NCI-H1092 treated with DMSO at 0.1 percent for 48 hours (cell line): ENCODE measurements at places on chromosomes 3 and 15.

DNA sequence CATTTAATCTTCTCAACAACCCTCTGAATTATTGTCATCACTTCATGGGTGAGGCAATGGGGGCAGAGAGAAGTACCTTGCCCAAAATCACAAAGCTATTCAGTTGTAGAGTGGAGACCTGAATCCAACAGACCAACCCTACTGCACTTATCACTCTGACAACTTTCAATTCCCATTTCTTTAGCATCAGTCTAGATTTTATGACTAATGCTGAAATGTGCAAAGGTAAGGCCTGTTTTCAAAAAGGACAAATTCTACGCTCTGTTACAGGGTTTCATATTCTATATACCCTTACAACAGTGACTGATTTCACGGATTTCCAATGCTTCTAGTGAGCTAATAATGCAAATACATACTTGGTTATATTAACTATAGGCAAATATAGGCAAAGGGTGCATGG, 286.0 kb downstream of the ADAMTS17 start:
- no peak for DNase-seq

DNA sequence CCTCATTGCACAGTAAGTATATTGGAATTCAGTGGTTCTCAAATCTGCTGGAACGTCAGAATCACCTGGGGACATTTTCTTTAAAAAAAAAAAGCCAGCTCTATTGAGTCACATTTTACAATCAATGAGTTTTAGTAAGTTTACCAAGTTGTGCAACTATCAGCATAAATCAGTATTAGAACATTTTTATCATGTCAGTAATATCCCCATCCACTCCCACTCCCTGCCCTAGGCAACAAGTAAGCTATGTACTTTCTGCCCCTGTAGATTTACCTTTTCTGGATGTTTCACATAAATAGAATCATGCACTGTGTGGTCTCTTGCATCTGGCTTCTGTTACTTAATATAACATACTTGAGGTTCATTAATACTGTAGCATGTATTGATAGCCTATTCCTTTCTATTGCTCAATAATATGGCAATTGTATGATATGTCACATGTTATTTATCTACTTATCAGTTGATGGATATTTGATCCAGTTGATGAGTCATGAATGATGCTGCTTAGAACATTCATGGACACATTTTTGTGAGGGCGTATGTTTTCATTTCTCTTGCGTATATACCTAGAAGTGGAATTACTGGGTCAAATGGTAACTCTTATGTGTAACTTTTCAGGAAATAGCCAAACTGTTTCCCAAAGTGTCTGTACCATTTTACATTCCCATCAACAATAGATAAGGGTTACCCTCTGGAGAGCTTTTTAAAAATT, 180.5 kb downstream of the THSD4 start:
- no peak for DNase-seq

GRCh38 chr15:101684384-101684783, 32.2 kb upstream of the TM2D3 start:
- DNase-seq: no peak

DNA sequence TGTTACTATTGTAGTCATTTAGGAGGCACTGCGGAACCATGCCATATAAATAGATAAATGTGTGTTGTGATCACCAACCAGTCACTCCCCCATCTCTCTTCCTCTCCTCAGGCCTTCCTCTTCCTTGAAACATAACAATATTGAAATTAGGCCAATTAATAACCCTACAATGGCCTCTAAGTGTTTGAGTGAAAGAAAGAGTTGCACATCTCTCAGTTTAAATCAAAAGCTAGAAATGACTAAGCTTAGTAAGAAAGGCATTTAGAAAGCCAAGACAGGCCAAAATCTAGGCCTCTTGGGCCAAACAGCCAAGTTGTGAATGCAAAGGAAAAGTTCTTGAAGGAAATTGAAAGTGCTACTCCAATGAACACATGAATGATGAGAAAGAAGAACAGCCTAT, 8.1 kb upstream of the DNASE1L3 start:
- no peak for DNase-seq

GRCh38 chr15:93070132-93070531, 18.9 kb downstream of the RGMA start:
- no peak for DNase-seq

- DNase-seq: no peak
Measured at GRCh38 chr3:45715945-45716344, 26.7 kb downstream of the SACM1L start.

DNA sequence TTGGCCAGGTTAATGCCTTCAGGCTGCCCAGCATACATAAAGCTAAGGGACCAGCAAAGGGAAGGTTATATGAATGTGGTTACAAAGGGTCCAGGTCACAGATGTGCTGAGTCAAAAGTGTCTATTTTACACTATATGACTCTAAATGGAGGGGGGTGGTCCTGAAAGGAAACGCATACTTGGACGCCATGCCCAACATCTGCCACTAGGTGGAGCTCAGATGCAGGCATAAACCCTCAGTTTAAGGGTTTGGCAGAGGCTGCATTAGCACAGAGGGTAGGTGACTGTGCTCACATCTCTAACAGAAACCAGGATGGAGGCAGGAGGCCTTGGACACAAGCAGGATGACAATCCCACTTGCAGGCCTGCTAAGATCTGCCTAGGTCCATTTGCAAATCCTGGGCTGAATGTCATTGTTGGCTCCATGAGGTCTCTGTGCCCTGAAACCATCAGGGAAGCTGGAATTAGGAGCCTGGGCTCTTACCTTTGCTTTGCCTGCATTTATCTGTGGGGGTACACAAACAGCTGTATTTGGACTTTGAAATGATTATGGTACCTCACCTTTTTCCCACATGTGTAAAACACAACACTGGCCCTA, 55.8 kb downstream of the ZNF621 start:
- DNase-seq: peak; percentile 55

DNA sequence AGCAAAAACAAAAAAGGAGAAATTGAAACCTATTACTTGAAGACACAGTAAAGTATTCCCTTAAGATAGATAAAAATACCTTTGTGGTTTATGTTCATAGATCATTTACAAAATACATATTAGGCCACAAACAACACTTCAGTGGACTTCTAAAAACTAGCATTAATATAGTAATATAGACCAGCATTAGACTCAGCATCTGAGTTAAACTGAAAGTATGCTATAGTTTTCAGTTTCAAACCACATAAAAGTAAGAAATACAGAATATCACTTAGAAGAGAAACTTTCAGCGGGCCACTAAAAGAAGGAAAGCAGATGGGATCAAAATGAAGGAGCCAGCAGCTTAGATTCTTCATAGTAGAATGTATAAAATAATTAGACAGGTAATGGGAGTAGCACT, 86.6 kb downstream of the MSL2 start:
- no peak for DNase-seq

GRCh38 chr3:71055257-71056001, 528.1 kb downstream of the FOXP1 start:
- no peak for DNase-seq

DNA sequence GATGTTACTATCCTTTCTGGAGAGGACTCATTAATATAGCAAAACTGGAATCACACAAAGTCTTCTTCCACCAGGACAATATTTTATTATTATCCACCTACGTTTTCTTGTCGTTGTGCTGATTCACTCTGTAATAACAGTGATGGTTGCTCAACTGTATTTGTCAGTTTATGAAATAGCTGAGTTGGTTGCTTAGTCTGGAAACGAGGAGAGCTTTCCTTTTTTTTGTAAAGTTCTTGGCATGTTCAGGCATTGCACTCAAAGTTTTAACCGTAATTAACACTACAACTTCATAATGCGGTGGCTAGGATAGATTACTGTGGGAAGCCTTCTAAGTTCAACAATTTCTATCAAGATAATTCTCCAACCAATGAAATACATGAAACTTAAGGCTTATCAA, 131.2 kb downstream of the RAP2B start:
- no peak for DNase-seq

DNA sequence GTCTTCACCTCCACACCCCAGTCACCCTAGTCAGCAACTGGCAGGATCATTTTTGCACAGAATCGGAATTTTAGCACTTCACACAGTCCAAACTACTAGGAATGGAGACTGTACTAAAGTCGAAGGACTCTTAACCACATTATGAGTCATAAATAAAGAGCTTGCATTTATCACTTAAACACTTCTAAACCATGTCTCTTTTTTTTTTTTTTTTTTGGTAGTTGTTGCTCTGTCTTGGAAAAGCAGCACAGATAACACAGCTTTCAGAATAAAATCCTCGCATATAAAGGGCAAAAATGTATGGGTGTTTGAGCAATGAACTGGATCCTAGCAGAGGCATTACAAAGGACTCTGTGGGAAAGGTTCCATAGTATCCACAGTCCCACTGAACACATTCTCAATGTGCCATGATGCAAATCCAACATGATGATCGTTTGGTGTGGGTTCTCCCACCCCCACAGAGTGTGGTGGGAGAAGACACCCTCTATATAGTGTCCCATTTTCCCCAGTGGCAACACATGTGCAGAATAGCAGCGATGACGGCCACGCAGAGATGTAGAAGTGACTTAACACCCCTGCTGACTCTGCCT, 47.1 kb downstream of the FOXP1 start:
- no peak for DNase-seq

DNA sequence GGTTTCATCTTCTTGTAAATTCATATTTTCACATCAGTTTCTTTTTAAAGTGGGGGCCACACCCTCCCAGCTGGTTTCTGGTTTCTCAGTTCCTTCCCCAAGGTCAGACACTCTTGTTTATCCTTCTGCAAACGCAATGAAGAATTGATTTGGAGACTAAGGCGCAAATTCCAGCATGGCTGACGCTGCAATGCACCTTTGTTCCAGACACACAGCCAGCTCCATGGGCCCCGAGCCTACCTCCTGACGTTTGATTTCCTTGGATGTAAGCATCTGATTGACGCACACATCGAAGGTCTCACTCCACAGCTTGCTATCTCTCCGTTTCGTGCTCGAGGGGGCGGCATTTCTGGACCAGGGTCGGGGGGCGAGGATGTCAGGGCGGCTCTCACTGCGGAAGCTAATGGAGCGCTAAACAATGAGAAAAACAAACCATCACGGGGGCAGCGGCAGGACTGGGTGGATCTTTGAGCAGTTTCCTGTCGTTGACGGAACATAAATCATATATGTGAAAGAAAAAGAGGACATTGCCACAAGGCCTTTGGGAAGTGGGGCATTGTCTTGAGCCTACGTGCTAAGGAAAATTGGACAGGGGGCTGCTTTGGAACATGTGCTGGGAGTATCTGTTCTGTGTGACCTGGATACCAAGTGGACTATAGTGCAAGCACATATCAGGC, 46.9 kb downstream of the ARHGEF3 start:
- no peak for DNase-seq
